ENCODE measurements at places on chromosomes 2 and 18.

- DNase-seq = no peak
Measured at GRCh38 chr18:69230204-69230603, 170.5 kb upstream of the DOK6 start.

DNA sequence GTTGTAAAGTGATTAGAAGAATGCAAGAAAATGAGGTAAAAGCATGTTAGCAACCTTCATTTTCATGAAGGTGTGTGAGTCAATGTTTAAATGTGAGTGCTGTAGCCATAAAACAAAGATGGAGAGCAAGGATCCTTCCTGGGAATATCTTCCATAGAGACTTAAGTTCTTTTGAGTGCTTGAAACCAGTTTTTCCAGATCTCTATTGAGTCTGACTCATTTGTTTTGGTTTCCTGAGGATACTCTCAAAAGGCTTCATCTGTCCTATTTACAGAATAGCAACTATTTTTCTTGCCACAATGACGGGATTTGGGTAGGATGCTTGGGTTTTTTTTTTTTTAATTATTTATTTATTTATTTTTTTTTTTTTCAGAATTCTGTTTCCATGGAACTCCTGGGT is 45.9 kb upstream of the ASB1 start:
- DNase-seq = no peak

DNA sequence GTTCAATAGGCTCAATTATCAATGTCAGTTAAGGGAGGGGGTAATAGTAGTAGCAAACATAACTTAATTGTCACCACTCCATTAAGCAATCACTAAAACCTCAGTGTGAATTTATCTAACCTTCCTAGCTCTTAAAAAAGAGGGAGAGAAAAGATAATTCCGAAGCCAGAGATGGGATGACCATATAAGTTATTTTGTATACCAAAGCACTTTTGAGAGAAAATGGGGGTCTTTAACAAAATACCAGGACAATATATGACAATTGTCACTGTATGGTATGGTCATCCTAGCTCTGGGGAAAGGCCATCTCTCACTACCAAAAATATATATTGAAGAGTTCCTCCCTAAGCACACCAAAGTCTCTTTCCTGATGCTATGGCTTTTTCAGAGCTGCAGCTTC is 55.1 kb downstream of the SPHKAP start:
- DNase-seq = no peak

DNA sequence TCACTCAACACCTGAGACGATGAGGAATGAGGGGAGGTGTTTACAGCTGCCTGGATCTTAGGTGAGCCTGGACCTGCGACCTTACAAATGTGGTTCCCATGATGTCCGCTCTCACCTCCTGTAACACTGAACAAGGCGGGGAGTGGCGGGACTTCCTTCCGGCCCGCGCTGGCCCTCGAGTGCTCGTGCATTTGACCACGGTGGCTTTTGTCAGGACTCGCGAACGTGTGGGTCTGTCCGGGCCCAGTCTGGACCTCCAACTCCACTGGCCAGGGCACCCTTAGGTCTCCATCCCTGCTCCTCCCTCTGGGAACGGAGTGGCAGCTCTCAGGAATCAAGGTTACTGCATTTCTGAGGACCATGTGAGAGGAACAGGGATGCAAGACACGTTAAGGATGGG is 263.0 kb upstream of the SALL3 start:
- DNase-seq = no peak

Measured in esophagus squamous epithelium (tissue), 5 donors.